HuH-7.5 (cell line): ENCODE measurements at places on chromosomes 7 and 10.

DNA sequence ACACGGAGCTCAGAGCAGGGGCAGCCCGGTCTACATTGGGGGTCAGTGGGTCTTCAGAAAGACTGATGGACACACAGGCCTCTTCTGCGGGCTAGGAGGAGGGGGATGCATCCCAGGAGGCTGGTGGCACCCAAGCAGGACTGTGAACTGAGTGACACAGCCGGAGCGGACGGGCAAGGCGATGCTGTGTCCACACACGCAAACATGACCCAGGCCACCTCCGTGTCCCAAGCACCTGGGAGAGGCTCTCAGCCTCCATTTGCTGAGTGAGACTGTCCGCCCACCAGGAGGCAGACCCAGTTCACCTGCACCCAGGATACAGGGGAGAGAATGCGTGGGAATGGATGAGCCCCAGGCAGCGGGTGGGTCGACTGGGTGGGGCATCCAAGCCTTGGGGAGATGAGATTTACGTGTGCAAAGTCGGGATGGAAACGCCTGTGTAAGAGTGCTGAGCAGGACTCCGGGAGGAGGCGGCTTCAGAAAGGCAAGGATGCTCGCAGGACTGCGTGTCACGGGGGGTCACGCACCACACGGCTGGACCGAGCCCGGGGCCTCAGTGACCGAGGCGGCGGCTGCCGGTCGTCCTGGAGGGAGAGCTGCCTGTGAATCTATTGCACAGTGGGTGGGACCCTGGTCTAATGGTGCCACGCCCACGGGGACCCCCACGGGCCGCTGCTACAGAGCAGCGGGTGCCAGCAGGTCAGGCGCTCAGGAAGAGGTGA, 262.8 kb downstream of the ADARB2 start:
- DNase-seq = no peak

DNA sequence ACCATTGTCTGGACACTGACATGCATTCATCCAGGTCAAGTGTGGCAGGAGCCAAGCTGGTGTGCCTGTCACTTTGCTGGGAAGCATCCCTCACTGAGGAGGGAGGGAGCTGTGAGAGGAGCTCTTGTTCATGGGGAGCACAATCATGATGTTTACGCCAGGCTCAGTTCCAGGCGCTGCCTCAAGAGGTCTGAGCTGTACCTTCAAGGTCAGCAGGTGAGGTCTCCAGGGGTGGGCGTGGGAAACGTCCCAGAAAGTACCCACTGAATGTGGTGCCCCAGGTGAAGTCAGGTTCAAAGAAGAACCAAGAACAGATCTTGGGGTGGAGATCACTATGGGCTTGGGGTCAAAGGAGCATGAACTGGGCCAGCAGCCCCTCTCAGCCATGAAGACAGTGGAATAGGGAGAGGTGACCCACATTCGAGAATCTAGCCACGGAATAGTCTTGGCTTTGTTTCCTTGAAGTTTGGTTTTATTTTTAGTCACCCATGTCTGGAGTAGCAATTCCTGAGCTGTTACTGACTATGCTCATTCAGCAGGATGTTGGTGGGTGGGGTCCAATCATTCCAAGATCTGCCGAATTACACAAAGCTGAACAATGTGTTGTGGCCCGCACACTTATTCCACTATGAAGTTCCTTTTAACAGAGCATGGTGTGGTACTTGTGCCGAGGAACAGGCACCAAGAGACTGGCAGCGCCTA, 29.3 kb downstream of the NPS start:
- no peak for DNase-seq

DNA sequence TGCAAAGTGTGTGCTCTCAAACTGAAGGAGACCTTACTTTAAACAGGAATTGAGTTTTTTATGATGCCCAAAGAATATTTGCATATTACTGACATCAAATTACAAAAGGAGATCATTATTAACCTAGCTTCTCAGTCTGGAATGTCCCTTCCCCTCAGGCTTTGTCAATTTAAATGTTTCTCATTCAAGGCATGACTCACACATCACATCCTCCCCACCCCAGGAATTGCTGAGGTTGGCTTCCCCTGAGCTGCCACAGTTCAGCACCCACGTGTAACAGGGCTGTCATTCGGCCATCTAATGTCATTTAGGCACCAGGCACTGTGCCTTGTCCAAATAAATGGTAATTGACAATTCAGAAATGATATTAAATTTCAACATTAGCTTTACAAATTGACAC, 305.9 kb upstream of the MGMT start:
- DNase-seq = no peak

DNA sequence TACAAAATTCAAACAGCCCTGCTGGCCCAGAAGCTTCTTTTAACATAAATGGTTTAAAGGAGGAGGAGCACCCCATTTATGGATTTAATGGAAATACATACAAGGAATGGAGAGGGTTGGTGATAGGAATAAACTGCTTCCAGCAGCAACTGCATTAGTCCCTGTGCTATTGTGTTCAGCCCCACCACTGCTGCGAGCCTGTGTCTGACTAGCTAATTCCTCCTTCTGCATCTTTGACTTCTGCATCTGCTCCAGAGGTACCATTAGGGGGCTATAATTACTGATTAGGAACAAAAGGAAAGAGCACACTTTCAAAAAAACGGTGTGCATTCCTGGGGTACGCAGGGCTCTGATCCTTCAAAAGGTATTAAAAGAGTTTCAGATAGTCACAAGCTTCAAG, 24.8 kb downstream of the CDCA7L start:
- no peak for DNase-seq

DNA sequence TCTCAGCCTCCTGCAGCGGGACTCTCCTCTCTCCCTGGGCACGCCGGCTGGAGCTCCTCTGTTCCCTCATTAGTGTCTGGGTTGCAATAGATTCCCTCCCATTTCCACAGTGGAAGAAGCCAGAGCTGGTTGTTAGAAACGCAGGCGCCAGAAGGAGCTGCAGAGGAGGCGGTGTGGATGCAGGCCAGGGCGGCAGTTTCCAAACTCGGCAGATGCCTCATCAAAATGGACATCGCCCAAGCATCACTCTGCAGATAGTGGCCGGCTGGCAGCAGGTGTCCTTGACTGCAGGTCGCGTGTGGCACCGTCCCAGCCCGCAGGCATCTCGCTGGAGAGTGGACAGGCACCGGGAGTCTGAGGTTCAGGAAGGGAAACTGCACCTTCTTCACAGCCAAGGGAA, 201.8 kb downstream of the TCERG1L start:
- DNase-seq = no peak

GRCh38 chr7:16926861-16927260, 45.1 kb upstream of the AGR3 start:
- DNase-seq = no peak

DNA sequence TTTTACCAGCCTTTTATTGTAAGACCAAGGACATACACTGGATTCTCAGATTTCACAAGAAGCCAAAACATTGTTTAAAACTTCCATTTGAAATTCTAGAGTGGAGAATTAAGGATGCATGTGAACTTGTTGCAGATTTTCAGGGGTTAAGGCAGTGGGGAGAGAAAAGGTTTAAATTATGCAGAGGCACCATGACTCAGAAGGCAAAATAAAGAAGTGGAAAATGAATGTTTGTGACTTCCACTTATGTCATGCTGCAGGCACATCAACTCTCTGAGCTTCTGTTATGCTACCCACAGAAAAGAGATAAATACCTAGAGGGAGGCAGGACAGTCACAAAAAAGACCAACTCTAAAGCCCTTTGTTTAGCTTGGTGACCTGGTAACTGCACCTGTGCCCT, 84.4 kb upstream of the BET1 start:
- DNase-seq = no peak

DNA sequence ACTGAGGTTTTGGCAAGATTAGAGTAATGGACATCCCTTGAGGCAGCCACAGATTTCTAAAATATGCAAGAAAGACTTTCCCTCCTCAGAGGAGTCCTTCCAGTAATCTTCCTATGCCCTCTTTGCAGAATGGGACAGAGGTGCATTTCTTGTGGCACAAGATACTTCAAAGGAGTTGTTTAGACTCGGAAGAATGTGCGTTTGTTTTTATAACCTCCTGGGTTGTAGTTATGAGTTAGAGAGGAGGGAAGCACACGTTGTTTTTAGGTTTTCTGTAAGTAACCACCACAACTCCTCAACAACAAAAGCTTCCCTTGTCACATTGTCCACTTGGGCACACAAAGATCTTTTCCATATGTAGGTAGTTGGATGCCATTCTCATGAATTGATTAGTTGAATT, 78.1 kb upstream of the GLI3 start:
- no peak for DNase-seq
